ENCODE measurements at places on chromosomes 1 and 21.
A peak's percentile ranks its signal among the peaks of the same experiment; 100 is the strongest.

- peak; percentile 99 for DNase-seq
These were observed 12.6 kb upstream of the ADORA3 start for GRCh38 chr1:111516005-111516535.

DNA sequence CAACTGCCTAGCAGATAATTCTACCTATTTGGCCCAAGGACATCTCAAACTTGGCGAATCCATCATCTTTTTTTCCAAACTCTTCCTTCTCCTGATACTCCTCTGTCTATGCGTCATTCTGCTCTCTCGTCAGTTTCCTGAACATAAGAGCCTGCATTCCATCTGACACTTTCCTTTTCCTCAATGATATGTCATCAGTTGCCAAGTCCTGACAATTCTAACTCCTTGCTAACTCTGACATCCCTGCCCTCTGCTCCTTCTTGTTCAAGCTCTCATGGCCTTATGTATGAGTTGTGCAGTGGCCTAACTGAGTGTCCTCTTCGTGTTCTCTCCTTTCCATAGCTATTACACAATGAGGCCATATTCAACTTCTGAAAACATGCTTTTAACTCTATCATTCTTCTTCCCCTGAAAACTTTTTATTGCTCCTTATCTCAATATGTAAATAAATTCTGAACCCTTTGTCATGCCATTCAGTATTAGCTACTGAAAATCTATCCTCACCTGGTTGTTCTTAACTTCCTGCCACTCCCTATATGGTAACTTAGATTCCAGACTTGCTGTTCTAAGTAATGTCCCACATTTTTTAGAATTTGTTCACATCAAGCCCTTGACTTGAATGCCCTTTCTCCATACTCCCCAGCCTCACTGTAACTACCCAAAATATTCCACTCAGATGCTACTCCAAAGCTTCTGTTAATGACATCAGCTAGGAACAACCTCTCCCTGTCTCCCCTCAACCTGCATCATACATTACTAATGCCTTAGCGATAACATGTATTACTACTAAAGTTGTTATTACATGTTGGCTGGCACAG lies 11.5 kb downstream of the PALMD start:
- DNase-seq = no peak

DNA sequence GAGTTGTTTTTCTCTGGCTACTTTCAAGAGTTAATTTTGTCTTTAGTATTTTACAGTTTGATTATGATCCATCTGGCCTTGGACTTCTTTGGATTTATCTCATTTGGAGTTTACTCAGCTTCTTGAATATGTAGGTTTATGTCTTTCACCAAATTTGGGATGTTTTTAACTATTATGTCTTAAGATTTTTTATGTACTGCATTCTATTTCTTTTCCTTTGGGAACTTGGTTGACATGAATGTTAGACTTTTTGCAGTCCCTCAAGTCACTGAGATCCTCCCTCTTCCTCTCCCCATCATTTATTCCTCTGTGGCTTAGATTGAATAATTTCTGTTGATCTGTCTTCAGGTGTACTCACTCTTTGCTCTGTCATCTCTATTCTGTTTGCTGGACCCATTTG lies 112.0 kb downstream of the XPR1 start:
- peak; percentile 6 for DNase-seq

- DNase-seq = no peak
These were observed 18.1 kb downstream of the ARHGEF2 start for GRCh38 chr1:155960081-155960745.

DNA sequence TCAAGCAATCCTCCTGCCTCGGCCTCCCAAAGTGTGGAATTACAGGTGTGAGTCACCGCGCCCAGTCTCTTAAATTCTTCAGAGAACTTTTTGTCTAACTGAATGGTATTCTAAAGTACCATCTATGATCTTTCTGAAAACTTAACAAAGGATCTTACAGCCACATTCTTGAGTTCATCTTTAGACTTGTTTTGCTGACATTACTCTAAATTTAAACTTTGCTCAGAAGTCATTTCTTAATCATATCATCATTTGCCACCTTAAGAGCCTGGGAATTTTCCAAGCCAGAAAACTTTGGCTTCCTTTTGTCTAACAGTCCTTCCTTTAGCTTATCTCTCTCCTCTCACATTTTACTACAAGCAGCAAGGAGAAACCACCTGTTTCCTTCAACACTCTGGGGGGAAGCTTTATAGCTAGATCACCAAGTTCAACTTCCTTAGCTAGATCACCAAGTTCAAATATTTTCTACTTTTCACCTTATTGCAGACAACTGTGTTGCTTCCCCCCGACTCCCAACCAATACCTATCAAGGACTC lies 5.4 kb upstream of the ZBTB8A start:
- DNase-seq = peak; percentile 99

DNA sequence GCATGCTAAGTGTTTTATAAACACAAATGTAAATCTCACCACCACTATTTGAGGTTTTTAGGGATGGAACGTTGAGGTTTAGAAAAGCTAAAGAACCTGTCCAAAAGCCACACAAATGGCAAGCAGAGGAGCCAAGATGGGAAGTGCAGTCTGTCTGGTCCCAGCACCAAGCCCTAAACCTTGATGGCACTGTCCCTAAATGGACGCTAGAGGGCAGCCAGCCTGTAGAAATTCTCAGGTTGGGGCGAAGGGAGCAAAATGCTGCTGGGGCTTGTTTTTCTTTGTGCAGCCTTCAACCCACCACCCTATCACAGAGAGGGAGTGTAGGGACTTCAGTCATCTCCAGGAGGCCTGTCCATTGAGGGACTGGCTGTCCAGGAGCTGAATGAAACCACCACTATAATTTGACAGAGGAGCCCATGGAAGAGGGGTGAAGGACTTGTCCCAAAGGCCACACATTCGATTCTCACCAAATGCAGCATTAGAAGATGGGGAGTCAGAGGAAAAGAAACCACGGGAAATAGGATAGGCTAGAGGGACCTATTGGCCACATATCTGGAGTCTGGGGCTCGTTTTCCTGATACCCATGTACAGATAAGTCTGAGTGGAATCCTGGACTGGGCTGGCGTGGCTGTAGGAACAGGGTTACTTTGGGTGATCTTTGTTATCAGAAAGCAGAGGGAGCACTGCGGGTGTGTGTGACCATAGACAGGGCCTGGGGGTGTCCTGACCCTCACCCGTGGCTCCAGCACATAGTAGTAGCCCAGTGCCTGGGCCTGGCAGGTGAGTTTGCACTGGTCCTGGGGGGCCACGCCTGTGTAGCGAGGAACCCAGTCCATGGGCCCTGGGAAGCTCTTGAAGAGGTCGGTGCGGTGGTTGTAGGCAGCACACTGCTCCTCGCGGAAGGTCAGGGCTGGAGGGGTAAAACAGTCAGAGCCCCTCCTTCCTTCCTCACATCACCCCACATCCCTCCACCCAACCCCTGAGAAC lies 6.1 kb downstream of the ADAMTS4 start:
- peak; percentile 82 for DNase-seq

DNA sequence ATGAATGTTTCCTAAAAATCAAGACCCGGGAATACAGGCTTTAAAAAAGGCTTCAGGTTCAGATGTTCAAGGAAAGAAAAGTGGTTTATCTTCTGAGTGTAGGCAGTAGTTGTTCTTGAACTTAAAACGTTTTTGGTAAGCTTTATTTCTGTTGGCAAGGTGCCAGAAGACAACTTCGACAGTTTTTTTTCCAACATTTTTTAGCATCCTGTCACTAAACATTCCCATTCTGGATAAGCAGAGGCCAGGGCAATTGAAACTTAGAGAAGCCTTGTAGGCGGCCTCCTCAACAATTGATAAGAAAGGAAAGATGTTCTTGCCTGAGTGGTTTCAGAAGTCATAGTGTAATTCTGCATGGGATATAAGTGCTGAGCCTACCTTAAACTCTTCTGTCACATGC lies 66.7 kb downstream of the PATJ start:
- DNase-seq = no peak

- DNase-seq = no peak
These were observed 62.6 kb upstream of the COL6A1 start for GRCh38 chr21:45918835-45919447.

- DNase-seq = no peak
These were observed 87.0 kb downstream of the GPR52 start for GRCh38 chr1:174534789-174535188.

DNA sequence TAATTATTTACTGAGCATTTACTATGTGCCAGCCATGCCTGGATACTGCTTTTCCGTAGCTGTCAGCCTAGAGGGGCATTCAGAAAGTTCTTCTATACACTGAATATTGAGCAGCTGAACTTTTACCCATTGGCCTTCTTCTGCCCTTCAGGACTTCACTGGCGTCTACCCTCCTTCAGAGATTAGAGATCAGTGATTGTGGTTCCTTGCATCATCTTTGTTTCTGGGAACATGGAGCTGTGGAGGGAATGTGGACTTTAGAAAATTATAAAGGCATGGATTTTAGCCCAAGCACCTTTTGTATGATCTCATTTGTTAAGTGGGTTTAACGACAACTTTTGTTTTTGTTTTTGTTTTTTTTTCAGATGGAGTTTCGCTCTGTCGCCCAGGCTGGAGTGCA lies 58.7 kb upstream of the POU3F1 start:
- no peak for DNase-seq

DNA sequence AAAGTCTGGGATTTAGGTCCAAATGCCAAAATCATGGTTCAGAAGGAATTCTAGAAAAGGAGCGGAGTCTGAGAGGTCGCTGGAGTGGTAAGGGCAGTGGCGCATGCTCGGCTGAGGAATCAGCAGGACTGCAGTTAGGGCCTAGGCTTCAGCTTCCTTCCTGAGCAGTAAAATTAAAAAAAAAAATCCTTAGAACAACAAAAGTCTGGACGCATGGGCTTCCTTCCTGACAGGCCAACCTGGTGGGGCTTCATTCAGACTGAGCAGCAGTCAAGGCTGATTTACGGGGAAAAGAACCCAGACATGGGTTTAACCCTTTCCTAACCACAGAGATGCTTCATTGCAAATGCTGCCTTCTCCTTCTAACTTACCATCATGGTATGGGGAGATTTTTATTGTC lies 17.1 kb downstream of the RNF220 start:
- no peak for DNase-seq

- no peak for DNase-seq
These were observed 18.9 kb downstream of the ITLN2 start for GRCh38 chr1:160935527-160936258.

- no peak for DNase-seq
These were observed 110.1 kb downstream of the ZNF326 start for GRCh38 chr1:90104941-90105538.

DNA sequence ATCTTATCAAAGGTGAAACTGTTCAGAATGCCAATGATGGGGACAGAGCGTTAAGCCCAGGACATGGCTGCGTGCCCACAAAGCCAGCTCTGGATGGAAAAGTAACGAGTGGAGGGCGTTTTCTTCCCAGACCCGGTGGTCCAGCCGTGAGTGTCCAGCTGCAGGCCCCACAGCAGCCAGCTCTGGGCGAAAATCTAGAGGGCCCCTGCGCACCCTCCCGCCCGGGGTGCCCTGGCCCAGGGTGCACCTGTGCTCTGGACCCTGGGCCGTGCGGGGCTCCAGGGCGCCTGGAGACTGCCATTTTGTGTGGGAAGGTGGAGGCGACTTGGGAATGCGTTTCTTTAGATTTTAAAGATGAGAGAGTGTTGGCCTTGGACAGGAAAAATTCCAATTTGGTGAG lies 58.8 kb downstream of the SKI start:
- DNase-seq = no peak

DNA sequence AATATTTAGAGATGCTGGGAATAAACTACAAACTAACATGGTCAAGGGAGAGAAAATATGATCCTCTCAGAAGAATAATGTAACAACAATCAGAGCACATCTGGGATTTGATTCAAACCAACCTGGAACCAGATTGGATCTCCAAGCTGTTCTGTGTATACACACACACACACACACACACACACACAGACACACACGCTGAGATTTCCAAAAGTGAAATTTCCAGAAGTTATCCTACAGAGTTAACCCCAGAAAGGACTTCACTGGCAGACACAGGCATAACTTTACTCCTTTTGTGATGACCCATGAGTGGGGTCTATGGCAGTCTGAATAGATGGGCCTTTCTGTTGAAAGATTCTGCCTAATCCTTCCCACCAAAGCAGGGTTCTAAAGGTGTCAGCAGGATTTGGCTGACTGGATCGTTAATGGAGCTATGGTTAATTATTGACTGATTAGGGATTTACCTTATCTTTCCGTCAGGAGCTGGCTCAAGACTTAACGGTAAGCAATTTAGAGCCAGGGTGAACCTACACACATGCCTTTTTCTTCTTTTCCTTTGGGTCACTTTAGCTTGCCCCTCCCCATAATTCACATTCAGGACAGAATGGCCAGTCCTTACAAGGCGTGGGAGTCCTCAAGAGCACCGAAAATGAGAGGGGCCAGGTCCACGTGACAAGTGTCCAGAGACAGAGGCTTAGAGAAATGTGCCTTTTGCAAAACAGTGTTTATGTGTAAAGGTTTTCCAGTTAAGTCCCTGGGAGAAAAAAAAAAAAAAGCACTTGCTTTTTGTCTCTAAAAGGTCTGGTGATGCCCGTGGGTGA lies 10.9 kb upstream of the PROX1 start:
- no peak for DNase-seq

- no peak for DNase-seq
These were observed 4.8 kb downstream of the S1PR1 start for GRCh38 chr1:101241485-101242225.

- no peak for DNase-seq
These were observed 200.4 kb downstream of the LYPLAL1 start for GRCh38 chr1:219374046-219374566.

- DNase-seq = peak; percentile 80
These were observed 13.2 kb upstream of the CELA3B start for GRCh38 chr1:21963477-21964217.

DNA sequence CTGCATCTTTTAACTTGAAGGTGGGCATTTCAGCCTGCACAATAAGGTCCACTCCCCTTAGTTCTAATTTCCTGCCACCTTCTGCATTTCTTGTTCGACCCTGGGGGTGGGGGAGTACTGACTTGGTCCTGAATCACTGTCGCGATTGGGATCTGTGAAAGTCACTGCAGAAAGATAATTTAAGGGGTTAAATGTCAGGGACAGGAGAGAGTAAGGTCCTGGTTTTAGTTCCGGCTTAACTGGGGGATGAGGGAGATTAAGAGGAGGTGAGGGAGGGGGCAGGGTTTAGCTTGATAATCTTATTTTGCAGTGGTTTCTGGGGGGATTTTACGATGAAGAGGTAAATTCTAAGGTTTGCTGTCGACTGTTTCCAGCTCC lies 128.1 kb downstream of the MRPS6 start:
- no peak for DNase-seq

DNA sequence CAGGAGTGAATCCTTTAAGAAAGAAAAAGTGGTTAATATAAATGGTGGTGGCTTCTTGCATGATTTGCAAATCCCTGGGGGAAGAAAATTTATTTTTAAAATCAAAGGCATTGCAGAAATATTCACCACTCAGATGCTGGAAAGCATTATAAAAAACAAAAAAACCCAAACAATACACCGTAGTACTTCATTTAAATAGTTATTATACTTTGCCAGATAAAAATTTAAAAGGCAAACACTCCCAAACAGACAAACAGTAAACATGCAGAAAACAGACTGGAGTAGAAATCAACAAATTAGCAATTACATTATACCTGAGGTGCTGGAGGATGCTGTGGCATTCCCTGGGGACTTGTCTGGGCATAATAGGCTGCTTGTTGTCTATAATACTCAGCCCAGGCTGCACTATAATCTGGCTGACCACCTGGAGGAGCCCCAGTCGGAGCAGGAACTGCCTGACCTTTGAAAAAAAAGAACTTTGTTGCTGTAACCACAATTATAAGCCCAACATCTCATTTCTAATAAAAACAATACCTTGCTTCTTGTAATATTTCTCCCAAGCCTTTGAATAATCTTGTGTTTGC lies 29.9 kb downstream of the FUBP1 start:
- peak; percentile 15 for DNase-seq

Measured in common myeloid progenitor, CD34-positive (primary cell).